ENCODE measurements at places on chromosomes 5 and 9. TPM values are rescaled to one million over a fixed set of nuclear protein-coding genes. Genes with fewer than 3 reads are reported as not detected.

TLX3 gene
- total RNA-seq: not detected

SNX18 gene
- total RNA-seq: 50.4 TPM

ADAMTS2 gene
- total RNA-seq: 93.2 TPM

SLC27A4 gene
- 38.4 TPM for total RNA-seq

NDUFS4 gene
- total RNA-seq: 71.8 TPM

TEX48 gene
- not detected for total RNA-seq

IFNA21 gene
- not detected for total RNA-seq

HTR4 gene
- not detected for total RNA-seq

RPP25L gene
- 11.0 TPM for total RNA-seq

SLC46A2 gene
- total RNA-seq: not detected

HSPA4 gene
- 112 TPM for total RNA-seq

IFNB1 gene
- total RNA-seq: not detected

PCDH1 gene
- 10.9 TPM for total RNA-seq

PTGDS gene
- total RNA-seq: 80.4 TPM

CFAP90 gene
- total RNA-seq: not detected

IRX4 gene
- not detected for total RNA-seq

NDST1 gene
- 223 TPM for total RNA-seq

- no peak for DNase-seq
- H3K27ac ChIP-seq: peak overlapping the region; percentile 100
- peak overlapping the region; percentile 98 for H3K4me3 ChIP-seq
- peaks cover 22% of the 10 kb centered on the region for H3K36me3 ChIP-seq
- H3K27me3 ChIP-seq: no peaks in the 10 kb centered on the region
- H3K4me1 ChIP-seq: peaks cover 22% of the 10 kb centered on the region
Measured at GRCh38 chr5:79613549-79613948, 1.3 kb downstream of the TENT2 start.

GRCh38 chr5:82375488-82376244, 97.5 kb upstream of the RPS23 start:
- H3K27ac ChIP-seq: peak overlapping the region; percentile 17
- H3K36me3 ChIP-seq: peaks cover 8% of the 10 kb centered on the region
- peaks cover 6% of the 10 kb centered on the region for H3K4me1 ChIP-seq
- H3K4me3 ChIP-seq: no peak overlapping the region
- no peaks in the 10 kb centered on the region for H3K27me3 ChIP-seq
- no peak for DNase-seq

DNA sequence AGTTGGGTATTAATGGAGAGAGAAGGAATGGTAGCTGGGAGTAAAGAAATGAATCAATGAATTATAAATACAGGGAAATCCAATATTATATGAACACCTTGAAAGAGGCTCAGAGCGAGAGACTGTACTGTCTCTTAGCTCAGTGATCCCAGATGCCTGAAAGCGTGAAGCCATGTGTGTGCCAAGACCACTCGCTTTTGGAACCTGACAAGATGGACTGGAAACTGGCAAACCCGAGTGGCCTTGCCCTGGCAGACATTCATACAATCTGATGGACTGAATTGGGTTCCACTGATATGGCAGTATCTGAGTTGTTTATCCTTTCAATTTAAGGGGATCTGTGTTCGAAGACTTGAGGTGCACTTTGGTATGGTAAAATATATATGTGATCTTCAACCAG, 170.3 kb downstream of the ERCC6L2 start:
- no peak overlapping the region for H3K4me3 ChIP-seq
- H3K36me3 ChIP-seq: no peaks in the 10 kb centered on the region
- DNase-seq: no peak
- H3K27ac ChIP-seq: no peak overlapping the region

DNA sequence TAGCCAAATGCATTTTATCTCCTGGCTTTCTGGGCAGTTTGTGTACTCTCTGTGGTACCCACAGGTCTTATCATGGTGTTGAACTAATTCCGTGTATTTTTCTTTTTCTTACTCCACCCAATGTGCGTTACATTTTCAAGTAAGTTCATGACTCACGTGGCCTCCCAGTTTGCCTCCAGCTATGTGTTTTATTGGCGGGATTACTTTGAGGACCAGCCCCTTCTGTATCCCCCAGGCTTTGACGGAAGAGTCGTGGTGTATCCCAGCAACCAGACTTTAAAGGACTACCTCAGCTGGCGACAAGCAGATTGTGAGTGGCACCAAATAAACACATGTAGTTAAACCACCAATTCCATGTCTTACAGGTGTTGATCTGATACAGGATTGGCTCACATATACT, 3.2 kb downstream of the THG1L start:
- no peak overlapping the region for H3K27ac ChIP-seq
- peaks cover 17% of the 10 kb centered on the region for H3K4me1 ChIP-seq
- H3K27me3 ChIP-seq: no peaks in the 10 kb centered on the region
- no peak overlapping the region for H3K4me3 ChIP-seq
- peaks cover 7% of the 10 kb centered on the region for H3K36me3 ChIP-seq

DNA sequence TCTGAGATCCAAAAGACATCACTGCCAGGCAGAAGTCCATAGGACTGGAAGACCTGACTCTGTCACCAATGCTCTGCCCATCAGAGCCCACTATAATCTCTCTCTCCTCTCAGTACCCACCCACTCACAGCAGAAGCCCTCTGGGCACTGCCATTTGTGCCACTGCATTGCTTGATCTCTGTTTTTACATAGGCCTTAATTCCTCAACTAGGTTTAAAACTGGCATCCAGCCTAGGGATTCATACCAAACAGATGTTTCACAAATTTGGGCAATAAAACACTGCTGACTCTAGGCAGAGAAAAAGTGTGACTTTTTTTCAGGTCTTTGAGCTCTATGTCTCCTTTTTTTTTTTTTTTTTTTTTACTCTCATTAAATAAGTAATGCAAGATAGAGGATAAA, 91.1 kb upstream of the RANBP3L start:
- no peak for DNase-seq
- no peak overlapping the region for H3K4me3 ChIP-seq
- no peaks in the 10 kb centered on the region for H3K27me3 ChIP-seq
- H3K4me1 ChIP-seq: peaks cover 35% of the 10 kb centered on the region
- no peaks in the 10 kb centered on the region for H3K36me3 ChIP-seq

DNA sequence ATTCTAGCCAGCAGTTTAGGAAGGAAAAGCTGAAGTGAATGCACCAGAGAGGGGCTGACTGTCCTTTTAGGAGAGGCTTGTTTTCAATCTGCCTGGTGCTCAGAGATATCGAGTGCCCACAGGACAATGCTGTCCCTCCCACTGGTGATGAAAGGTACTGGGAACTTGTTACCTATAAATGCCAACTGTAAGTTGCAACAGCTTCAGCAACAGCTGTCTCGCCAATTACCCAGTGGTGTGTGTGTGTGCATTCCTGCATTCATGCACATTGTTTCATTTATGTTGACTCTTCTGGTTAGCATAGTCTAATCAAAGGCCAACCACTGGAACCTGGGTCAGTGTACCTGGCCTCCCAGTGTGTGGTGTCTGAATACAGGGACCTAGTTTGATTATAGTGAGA, 161.1 kb downstream of the CSNK1G3 start:
- no peaks in the 10 kb centered on the region for H3K27me3 ChIP-seq
- H3K27ac ChIP-seq: no peak overlapping the region
- H3K4me1 ChIP-seq: peaks cover 16% of the 10 kb centered on the region
- H3K4me3 ChIP-seq: no peak overlapping the region
- H3K36me3 ChIP-seq: peaks cover 6% of the 10 kb centered on the region
- DNase-seq: no peak

DNA sequence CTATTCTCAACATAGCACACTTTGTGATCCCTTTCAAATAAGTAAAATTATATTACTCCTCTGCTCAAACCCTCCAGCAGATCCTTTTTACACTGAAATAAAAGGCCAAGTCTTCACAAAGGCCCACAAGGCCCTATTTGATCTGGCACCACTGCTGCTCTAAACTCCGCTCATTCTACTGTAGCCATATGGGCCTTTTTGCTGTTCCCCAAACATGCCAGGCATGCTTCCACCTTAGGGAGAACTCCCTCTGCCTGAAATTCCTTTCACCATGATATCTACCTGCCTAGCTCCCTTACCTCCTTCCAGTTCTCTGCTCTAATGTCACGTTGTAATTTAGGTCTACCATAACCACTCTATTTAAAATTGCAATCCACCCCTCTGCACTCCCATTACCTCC, 28.3 kb downstream of the NRG2 start:
- no peak overlapping the region for H3K4me3 ChIP-seq
- H3K27ac ChIP-seq: no peak overlapping the region
- no peaks in the 10 kb centered on the region for H3K36me3 ChIP-seq

DNA sequence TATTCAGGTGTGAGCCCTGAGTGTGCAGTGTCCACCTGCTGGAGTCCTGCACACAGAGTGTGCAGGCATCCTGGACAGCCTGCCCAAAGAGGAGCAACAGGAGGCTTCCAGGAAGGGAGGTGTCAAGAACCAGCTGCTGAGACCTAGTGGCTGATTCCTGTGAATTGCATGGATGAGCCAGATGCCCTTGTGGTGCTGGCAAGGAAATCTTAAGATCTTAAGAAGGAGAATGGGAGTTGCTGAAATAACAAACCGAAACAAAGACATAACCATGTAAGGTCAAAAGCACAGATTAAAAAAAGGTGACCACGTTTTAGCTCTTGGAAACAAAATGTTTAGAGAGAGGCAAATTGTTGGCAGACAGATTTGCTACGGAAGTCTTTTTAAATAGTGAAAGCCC, 29.3 kb upstream of the RPS23 start:
- no peak for DNase-seq
- peaks cover 4% of the 10 kb centered on the region for H3K36me3 ChIP-seq
- H3K4me1 ChIP-seq: peaks cover 2% of the 10 kb centered on the region

DNA sequence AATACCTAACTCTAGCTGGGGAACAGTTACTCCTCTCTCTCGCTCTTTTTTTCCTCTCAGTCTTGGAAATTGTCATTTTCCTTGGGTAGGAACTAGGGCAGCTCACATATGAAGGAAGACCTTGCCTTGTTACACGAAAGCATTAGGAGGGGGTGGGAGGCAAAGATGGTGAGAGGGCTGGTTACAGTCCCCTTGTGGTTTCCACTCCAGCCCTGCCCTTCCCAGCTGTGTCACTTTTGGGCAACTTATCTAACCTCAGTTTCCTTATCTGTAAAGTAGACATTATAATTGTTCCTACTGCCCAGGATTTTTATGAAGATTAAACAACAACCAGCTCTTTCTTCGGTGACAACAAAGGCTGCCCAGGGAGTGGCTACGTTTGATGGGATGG, 196.2 kb upstream of the CLINT1 start:
- DNase-seq: no peak
- H3K27ac ChIP-seq: no peak overlapping the region
- H3K4me1 ChIP-seq: peaks cover 40% of the 10 kb centered on the region

GRCh38 chr5:10685115-10685521, 75.9 kb downstream of the DAP start:
- peaks cover 13% of the 10 kb centered on the region for H3K4me1 ChIP-seq
- peaks cover 32% of the 10 kb centered on the region for H3K36me3 ChIP-seq

GRCh38 chr9:78753039-78753438, 456.1 kb downstream of the PSAT1 start:
- H3K4me1 ChIP-seq: no peaks in the 10 kb centered on the region
- no peaks in the 10 kb centered on the region for H3K27me3 ChIP-seq
- no peak overlapping the region for H3K4me3 ChIP-seq

- no peak overlapping the region for H3K27ac ChIP-seq
- H3K4me1 ChIP-seq: peaks cover 15% of the 10 kb centered on the region
- no peaks in the 10 kb centered on the region for H3K36me3 ChIP-seq
- DNase-seq: no peak
- H3K4me3 ChIP-seq: no peak overlapping the region
Measured at GRCh38 chr9:14530841-14531240, 162.4 kb downstream of the ZDHHC21 start.

DNA sequence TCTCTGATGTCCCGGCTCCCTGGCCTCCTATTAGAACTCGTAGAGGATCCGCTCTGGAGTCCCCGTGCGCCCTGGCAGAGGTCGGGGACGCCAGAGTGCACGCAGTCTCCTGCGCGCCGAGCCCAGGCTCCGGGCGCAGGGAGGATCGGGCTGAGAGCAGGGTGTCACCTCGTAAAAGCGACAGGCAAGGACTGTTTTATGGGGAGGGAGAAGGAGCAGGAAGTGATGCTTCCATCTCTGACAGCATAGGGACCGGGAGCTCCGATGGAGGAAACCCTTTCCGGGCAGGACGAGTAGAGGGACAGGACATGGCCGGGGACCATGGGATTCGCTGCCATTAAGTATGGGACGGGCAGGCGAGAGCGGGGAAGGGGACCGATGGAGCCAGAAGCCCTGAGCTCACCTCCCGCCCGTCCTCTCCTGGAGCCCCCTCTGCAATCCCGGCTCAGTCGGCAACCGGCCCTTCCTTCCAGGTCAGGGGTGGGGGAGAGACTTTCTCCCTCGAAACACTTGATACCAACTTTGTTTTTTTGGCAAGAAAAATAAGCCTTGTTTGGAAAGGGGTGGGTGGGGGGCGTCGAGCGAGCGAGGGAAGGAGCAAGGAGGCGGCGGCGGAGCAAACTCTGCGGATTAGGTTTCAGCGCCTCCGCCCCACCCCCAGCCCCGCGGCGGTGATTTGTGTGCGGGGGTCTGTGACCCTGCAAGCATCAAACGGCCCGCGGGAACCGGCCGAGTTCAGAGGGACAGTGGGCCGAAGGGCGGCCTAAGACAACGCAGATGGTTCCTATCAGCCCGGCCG, 12.6 kb downstream of the LMX1B start:
- H3K36me3 ChIP-seq: no peaks in the 10 kb centered on the region
- DNase-seq: no peak
- peaks cover 75% of the 10 kb centered on the region for H3K27me3 ChIP-seq
- H3K4me3 ChIP-seq: peak overlapping the region; percentile 65
- H3K4me1 ChIP-seq: peaks cover 9% of the 10 kb centered on the region

DNA sequence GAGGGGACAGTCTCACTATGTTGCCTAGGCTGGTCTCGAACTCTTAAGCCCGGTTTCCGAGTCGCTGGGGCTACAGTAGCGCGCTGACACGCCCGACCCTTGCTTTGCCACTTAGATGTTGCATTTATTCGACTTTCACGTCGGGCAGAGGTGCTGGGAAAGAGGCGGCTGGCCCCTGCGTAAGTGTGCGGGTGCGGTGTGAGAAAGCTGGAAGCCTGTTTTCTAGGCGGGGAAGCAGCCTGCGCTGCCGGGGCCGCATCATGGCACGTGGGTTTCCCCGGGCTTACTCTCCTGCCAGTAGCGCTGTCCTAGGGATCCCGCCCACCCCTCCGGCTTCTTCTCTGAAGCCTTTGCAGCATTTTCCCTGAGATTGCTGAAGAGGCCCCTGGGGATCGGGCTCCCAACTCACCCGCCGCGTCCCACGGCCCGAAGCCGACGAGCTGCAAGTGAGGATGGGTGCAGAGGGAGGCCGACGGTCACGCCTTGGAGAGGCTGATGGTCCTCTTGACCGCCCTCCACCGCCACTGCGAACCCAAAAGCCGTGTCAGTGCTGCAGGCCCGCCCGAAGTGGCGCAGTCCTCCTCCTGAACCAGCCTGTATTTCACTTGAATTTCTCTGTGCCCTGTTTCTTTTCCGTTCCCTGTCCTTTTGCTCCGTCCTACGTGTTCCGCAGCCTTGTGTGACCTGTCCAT, 5.8 kb upstream of the TRIM41 start:
- H3K27ac ChIP-seq: peak overlapping the region; percentile 90
- H3K27me3 ChIP-seq: no peaks in the 10 kb centered on the region
- no peaks in the 10 kb centered on the region for H3K36me3 ChIP-seq
- H3K4me3 ChIP-seq: peak overlapping the region; percentile 75
- DNase-seq: no peak
